ENCODE measurements at places on chromosomes 7 and 10.

- peak; percentile 10 for DNase-seq
Measured at GRCh38 chr10:48194830-48195229, 79.7 kb downstream of the FRMPD2 start.

DNA sequence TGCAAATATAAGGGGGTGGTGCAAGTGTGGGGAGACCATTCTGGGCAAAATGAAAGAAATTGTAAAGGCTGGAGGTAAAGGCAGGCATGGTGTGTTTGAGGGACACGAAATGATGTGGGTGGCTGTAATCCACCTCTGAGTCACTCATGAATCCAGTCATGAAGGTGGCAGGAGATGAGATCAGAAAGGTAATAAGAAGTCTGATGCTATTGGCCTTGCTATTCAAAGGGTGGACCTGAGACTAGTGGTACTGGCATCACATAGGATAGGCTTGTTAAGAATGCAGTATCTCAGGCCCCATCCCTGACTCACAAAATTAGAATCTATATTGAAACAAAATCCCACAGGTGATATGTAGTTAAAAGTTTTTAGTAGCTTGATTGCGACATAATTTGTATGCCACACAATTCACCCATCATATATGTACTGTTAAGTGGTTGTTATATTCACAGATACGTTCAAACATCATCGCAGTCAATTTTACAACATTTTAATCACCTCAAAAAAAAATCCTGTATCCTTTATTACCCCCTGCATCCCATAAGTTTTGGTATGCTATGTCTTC, 85.6 kb downstream of the ST8SIA6 start:
- DNase-seq: no peak

GRCh38 chr10:5551531-5552375, 27.0 kb downstream of the CALML3 start:
- DNase-seq: no peak

- no peak for DNase-seq
Measured at GRCh38 chr10:129514568-129515451, 47.8 kb downstream of the MGMT start.

- no peak for DNase-seq
Measured at GRCh38 chr10:46554166-46554781, 2.2 kb downstream of the GPRIN2 start.

- peak; percentile 82 for DNase-seq
Measured at GRCh38 chr10:118241229-118242137, 100.6 kb downstream of the FAM204A start.

DNA sequence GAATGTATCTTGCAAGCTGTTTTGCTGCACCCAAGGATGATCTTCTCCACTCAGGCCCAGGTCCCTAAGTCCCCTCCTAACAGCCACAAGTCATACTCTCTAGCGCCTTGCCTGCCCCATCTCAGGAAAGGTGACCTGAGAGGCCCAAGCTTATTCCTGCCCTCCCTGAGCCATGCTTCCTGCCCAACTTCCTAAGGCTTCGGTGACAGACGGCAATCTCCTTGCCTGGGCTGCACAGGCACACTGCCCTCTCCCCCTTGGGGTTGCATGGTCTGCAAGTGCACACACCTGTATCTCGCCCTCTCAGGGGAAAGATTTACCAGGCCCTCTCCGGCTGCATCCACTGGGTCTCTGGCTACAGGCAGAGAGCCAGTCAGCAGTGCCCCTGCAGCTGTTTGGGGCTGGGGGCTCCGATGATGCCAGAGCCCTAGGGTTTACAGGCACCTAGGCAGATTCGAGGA, 771 bp upstream of the ADIRF start:
- DNase-seq: no peak

DNA sequence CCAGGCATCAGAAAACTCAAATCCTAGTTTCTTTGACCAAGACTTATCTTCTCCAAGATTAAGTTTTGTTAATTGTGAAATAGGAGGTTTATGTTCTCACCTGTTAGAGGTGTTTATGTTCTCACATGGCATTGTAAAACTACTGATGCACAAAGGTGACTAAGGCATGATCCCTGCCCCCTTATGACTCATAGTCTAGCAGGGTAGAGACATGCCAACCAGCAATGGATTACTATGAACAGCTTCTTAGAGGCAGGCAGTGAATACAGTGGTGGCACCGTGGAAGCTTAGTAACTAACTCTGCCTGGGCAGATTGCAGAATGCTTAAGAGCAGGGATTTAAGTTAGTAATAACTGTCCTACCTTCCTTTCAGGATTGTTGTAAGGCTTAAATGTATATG, 400.9 kb downstream of the SORCS3 start:
- DNase-seq: no peak

- no peak for DNase-seq
Measured at GRCh38 chr7:25002786-25003185, 22.8 kb upstream of the OSBPL3 start.

DNA sequence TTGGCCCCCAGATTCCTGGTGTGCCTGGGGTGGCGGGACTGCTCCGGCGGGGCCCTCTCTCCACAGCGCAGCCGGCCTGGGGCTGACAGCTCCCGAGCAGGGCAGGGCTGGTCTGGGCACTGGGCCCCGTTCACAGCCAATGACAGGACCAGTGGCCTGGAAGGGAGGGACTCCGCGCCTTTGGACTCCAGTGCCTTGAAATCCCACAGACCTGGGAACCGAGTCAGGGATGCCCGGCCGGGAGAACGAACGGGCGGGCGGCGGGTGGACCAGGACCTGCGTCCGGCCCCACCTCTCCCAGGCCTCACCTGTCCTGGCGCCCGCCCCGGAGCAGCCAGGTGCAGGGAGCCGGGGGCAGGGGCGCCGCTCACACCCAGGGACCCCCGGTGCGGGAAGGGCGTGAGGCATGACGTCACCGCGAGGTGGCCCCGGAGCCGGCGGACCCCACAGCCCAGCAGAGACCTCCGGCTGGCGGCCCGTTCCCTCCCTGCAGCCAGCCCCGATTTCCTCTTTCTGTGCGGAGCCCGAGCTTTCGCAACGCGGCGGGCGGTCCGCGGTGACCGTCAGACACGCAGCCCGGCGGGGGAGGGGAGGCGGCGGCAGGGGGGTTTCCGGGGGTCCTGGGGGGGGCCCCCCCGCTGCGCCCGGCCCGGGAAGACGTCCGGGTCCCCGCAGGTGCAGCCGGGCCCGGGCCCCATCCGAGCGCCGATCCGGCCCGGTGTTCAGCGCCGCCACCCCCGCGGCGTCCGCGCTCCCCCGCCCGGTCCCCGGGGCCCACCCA, 743 bp downstream of the ADAP1 start:
- peak; percentile 42 for DNase-seq

GRCh38 chr7:133804127-133804526, 323.0 kb upstream of the LRGUK start:
- DNase-seq: no peak

DNA sequence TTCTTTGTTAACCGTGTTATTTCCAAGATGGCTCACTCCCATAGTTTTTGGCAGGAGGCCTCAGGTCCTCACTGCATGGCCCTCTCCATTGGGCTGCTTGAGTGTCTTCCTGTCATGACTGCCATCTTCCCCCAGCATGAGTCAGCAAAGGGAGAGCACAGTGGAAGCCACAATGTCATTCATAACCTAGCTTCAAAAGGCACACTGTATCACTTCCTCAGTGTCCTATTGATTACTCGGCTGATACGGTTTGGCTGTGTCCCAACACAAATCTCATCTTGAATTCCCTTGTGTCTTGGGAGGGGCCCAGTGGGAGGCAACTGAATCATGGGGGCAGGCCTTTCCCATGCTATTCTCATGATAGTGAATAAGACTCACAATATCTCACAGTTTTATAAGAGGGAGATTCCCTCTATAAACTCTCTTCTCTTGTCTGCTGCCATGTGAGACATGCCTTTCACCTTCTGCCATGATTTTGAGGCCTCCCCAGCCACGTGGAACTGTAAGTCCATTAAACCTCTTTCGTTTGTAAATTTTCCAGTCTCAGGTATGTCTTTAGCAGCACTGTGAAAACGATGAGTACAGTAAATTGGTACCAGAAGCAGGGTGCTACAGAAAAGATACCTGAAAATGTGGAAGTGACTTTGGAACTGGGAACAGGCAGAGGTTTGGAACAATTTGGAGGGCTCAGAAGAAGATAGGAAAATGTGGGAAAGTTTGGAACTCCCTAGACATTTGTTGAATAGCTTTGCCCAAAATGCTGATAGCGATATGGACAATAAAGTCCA, 106.5 kb downstream of the PRLHR start:
- DNase-seq: no peak

- DNase-seq: no peak
Measured at GRCh38 chr10:22294694-22295093, 21.5 kb upstream of the COMMD3 start.

DNA sequence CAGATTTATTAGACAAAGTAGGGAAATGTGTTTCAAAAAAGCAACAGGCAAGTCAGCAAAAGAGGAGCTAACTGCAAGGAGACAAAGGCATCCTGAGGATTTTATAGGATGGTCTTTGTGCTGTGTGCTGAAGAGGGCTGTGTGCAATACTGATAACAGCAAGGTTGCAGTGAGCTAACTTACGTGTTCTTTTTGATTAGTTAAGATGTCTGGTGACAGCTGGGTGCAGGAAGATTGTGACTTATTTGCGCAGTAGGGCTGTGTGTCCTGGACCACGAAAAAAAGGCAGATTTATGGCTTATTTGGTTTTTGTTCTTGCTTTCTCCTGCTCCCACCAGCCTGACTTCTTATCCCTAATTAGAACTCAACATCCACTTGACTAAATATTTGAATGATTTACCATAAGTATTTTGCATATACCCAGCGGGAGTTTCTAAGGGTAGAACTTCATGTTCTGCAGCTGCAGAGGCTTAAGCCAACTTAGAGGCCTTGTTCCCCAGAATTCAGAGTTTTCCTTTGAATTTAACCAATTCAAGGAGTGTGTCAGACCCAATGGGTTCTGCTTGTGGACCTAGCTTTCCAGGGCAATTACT, 119.0 kb downstream of the ANKRD26 start:
- no peak for DNase-seq

DNA sequence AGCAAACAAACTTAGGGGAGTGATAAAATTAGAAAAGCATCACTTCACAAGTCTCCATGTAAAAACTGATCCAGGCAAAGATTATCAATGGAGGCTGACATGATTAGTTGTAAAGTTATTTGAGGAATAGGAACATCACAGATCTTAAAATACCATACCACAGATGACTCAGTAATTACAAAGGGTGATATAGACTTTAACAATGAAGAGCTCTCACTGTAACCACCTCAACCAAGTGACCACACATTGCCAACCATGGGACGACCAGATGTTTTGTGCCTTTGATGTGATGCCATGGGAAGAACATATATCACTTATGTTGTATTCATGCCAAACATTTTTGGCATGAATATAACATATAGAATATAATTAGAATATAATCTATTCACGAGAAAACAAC, 11.7 kb downstream of the AASS start:
- no peak for DNase-seq

GRCh38 chr7:70037171-70037933, 439.1 kb downstream of the AUTS2 start:
- no peak for DNase-seq

- no peak for DNase-seq
Measured at GRCh38 chr7:35430547-35431153, 176.8 kb upstream of the TBX20 start.

DNA sequence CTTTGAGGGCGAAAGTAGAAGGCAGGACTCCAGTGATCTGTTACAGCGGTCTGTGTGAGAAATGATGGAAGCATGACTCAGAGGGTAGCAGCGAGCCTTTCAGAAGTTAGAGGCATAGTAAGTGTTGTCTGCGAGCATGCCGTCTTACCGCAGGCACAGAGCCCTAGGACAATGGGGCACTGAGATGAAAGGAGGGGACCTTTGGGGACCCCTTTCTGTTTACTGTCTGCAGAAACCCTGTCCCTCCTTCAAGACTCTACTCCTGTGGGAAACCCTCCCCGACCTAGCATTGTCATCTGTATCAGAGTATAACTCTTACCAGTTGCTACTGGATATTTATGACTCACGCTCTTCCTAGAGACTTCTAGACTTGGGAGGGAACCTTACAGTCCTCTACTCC, 87.2 kb upstream of the AGK start:
- DNase-seq: no peak

- no peak for DNase-seq
Measured at GRCh38 chr7:110987127-110987693, 103.7 kb upstream of the LRRN3 start.

DNA sequence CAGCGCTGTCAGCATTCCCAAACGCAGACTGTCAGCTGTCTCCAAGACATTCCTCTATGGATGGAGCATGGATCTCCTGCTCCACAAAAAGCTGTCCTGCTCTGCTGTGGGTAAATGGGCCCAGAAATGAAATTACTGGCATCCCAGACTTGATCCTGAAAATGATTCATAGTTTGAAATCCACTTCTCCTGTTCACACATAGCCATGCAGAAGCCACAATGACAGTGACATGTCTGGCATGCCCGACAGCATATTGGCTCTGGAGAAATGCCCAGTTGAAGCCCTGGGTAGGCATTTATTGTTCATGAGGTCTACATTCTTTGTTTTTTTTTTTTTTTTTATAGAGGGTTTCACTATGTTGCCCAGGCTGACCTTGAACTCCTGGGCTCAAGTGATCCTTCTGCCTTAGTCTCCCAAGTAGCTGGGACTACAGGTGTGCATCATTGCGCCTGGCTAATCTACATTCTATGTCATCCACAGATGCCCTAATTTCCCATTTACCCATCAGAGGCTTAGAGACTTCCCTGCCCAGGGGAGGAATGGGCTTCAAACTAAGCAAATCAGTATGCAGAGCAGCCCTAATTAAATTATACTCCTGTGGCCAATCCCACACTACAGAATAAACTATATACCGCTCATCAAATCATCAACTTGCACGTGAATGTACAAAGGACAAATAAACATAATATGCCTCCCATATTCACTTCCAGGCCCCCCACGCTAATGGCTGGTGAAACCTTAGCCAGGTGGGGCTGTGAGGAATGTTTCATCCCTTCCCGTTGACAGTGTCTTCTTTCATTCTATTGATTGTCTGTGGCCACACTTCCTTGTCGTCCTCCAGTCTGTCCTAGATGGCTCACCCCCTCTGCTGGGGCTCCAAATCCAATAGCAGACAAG, 61.8 kb upstream of the EEPD1 start:
- no peak for DNase-seq

DNA sequence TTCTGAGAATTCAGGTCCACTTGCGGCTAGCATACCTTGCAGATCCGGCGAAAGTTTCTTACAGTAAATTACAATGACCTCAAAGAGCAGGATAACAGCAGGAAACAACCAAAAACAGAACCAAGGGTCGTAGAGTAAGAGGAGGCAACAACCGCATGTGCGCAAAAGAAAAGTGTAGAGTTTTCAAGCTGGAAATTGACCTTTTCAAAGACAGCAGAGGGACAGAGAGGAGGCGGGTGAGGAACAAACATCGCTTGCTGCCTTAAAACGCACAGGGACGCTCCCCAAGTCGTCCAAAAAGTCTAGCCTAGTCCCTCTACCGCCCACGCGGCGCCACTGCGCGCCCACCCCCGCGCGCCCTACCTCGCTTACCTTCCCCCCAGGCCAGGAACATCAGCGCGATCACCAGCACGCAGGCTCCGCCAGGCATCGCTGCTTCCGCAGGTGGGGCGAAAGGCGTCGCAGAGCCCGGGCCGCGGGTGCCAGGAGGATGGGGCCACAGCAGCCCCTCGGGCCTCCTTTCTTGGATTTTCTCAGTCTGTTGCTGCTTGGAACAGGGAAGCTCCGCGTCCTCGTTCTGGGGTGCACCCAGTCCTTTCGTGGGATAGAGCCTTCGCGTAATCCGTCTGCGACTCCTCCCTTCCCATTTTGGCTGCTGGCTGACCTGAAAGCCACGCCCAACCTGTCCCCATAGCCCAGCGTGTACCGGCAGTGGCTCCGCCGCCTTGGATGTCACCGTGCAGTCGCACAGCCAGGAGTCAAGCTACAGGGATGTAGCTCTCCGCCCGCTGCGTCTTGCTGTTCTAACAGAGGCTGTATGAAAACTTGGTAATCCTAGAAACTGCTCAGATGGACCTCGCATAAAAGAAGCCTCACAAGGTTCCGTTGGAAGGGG, at the start of gene VWDE:
TSS of gene VWDE (minus strand) at position 579 of the 895 bp plus-strand sequence. CDS start at position 430, 149 bp downstream.
- DNase-seq: peak; percentile 92

Measured in NCI-H146 (cell line).